ENCODE measurements at places on chromosomes 4 and X. TPM values are rescaled to one million over a fixed set of nuclear protein-coding genes. Genes with fewer than 3 reads are reported as not detected.

GAGE13 gene
- total RNA-seq = not detected

OTUD4 gene
- 7.4 TPM for total RNA-seq

CENPVL1 gene
- not detected for total RNA-seq

PAGE5 gene
- total RNA-seq = not detected

TNIP3 gene
- total RNA-seq = 0.50 TPM

RPL39 gene
- total RNA-seq = 3,305 TPM

TMSB15C gene
- 3.3 TPM for total RNA-seq

DUX4 gene
- not detected for total RNA-seq

VCX3B gene
- not detected for total RNA-seq

RIBC1 gene
- total RNA-seq = 0.15 TPM

IL9R gene
- total RNA-seq = not detected

PARM1 gene
- 0.15 TPM for total RNA-seq

ZNF595 gene
- total RNA-seq = 4.0 TPM

UGT2B17 gene
- not detected for total RNA-seq

SASH3 gene
- total RNA-seq = not detected

DCAF8L2 gene
- not detected for total RNA-seq

AR gene
- total RNA-seq = 2.7 TPM

CXCL3 gene
- total RNA-seq = 2.4 TPM

AWAT1 gene
- total RNA-seq = not detected

EFHC2 gene
- total RNA-seq = 1.5 TPM

F11 gene
- not detected for total RNA-seq

PLAC1 gene
- total RNA-seq = 0.15 TPM

MAGEA2 gene
- not detected for total RNA-seq

DMD gene
- total RNA-seq = 1.8 TPM

TMPRSS11D gene
- not detected for total RNA-seq

USP9X gene
- 27.9 TPM for total RNA-seq

KIT gene
- total RNA-seq = 0.17 TPM

NEUROG2 gene
- total RNA-seq = not detected

CT55 gene
- not detected for total RNA-seq

FRAS1 gene
- total RNA-seq = 0.30 TPM

CYLC1 gene
- total RNA-seq = not detected

TBC1D1 gene
- 175 TPM for total RNA-seq

EVC2 gene
- total RNA-seq = 7.0 TPM

ESX1 gene
- not detected for total RNA-seq

CCDC110 gene
- total RNA-seq = not detected

NDST3 gene
- total RNA-seq = under 0.01 TPM

SRD5A3 gene
- total RNA-seq = 11.0 TPM

FAM184B gene
- total RNA-seq = not detected

CFAP299 gene
- not detected for total RNA-seq

SPIN2A gene
- 0.15 TPM for total RNA-seq

FAM9B gene
- not detected for total RNA-seq

LGI2 gene
- total RNA-seq = not detected

SOWAHB gene
- not detected for total RNA-seq

SSX1 gene
- not detected for total RNA-seq

ADAMTS3 gene
- 0.84 TPM for total RNA-seq

AFF2 gene
- 0.17 TPM for total RNA-seq

KLKB1 gene
- total RNA-seq = not detected

AADAT gene
- total RNA-seq = 8.5 TPM

SCRG1 gene
- under 0.01 TPM for total RNA-seq

ADH6 gene
- not detected for total RNA-seq
